ENCODE measurements at places on chromosomes 13 and 19.

DNA sequence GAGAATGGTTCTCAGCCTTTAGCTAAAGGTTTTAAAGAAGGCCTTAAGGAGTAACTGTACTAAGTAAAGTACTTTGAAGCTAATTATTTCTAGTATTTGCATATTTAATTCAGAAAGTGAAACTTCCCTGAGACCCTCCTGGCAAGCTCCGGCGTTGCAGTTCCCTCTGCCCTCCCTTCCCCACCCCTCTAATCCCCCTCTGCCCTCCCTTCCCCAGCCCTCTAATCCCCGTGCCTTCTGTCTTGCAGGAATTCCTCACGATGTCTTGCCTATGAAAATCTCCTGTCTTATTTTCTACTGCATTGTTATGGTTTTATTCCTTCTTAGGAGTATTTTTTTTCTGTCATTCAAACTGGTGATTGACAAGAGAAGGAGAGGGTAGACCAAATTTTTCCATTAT, 236.9 kb downstream of the COL4A1 start:
- DNase-seq = no peak

DNA sequence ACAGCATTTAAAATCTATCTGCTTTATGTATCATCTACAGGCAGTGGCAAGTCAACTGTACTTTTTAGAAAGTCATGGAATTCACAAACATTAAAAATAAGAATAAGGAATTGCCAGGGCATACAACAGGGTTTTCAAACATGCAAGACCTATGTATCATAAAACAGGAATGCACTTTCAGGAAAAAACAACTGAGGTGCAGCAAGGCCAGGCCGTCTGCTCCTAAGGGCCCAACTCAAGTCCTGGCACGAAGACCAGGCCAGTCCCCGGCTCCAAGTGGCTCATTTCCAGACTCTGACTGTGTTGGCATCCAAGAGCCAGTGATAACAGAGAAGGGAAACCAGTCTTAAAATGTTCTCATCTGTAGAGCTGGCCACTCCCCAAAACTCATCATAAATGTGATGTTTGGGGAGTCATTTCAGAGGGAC, 7.1 kb downstream of the RFX2 start:
- DNase-seq = no peak

DNA sequence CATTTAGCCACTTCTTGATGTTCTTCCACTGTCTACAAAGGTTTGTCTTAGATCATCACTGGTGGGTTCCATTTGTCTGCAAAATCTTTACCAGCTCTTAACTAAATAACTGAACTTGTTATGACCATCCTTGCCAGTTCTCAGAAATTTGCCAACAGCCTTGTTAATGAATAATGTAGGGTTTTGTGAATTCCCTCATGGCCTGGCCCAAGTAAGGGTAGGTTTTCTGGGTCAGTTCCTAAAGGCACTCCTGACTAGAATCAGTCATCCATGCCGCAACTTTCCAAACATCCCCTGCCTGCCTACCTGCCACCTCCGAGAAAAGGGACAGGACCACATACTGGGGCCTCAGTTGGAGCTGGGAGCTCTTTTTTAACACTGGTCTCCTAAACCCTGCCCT, 4.0 kb downstream of the COL4A1 start:
- no peak for DNase-seq

- DNase-seq = no peak
Observed at GRCh38 chr13:52931131-52931530, 82.7 kb upstream of the PCDH8 start.

GRCh38 chr13:65063753-65064152, 2166.4 kb downstream of the PCDH9 start:
- DNase-seq = no peak

DNA sequence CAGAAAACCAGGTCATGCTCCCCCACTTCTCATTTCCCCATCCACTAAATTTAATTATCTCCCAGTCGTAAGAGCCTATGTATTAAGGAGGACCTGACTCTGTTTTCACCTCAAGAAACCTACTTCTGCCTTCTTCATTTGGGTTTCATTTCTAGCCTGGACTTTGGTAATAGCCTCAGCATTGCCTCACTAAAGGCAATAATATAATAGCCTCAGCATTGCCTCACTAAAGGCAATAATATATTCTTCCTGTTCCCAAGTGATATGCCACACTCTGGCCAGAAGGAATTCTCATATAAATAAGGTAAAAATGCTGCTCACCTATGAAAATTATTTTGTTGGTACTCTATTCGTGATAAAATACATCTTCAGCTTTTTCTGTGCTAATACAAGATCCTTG, 993.9 kb downstream of the EFNB2 start:
- DNase-seq = no peak

DNA sequence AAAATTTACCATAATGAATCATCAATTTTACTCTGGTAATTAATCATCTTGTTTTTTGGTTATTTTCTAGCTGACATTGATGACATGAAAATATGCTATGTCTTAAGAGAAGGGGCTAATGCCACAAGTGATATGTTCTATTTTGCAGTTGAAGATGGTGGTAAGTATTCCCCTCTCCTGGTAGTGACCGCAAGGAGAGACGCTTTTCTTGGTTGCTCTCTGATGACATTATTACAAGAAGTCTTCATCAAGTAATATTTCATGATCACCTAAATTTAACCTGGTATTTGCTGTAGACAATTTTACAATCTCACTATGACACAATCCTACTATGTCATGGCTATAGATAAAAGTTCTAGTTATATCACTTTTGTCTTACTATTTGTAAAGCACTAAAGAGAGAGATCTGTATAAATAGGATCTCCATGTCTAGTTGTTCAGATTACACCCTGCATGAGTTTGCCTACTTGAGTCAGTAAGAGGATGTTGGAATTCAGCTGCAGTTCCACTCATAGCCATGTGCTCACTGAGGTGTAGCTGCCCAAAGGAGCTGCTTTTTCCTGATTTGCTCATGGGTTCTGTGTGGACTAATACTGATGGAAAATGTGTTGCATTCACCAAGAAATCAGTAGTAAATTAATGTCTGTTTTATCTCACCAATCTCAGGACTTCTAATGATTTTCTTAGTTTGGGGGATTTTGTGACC, 10.9 kb downstream of the FREM2 start:
- no peak for DNase-seq

DNA sequence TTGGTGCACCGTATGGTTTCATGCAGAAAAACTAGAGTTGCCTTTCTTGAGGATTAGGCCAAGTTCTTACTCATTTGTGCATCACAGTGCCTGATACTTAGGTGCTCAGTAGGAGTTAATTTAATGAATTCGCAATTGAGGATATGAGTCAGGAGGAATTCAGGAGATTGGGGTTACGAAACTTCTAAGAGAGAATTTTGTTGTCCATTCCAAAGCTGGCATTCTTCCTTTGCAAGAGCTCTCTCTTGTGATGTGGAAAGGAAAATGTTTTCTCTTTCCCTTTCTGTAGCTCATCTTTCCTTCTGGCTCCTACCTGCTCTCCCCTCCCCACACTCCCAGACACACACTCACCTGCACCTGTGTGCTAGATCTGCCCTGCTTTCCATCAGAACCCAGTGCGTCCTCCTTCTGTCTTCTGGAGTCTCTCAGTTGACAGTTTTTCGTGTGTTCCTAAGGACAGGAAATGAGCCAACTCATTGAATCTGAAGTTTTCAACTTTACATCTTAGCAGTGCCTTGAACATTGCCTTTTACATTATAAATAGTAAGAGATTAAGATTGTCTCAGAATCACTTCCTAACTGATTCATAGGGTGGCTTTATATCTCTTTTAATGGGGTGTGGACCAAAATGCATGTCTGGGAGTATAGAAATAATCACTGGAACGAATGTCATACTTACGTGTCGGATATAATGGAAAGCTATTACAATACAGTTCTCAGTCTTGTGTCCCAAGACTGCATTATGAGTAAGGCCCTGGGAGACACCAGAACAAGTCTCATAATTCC, 19.7 kb upstream of the ERCC5 start:
- DNase-seq = no peak

DNA sequence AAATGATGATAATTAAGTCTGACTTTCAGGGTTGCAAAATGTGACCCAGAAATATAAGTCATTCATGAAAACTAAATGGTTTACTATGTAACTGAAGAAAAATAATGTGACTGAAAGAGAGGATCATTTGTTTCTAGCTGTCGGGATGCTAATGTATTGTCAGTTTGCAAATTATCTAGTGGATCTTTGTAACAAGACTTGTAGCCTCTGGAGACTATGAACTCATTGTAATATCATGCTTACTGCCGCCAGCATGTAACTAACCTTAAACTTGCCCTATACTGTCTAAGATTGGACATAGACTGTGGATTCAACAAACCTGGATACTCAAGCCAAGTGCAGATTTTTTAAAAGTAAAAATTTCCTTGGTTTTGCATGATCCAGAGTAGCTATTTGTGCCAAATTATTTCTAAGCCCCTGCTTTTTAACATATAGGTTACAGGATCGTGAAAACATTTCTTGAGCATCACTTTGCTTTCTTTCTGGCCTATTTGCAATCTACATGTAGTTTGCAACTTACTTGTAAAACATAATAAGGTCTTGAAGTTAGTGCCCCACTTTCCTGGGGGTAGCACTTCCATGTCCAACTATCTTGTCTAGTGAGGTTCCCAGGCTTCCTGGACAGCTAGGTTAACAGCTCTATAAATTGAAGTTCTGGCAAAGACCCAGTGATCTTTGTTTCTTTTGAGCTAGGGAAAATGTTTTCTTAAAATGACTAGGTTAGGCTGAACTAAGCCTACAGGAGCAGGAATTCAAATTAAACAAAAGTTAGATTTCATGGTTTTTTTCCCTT, 3.3 kb upstream of the POSTN start:
- DNase-seq = no peak

- DNase-seq = no peak
Observed at GRCh38 chr13:90591927-90592268, 755.6 kb upstream of the MIR17HG start.

DNA sequence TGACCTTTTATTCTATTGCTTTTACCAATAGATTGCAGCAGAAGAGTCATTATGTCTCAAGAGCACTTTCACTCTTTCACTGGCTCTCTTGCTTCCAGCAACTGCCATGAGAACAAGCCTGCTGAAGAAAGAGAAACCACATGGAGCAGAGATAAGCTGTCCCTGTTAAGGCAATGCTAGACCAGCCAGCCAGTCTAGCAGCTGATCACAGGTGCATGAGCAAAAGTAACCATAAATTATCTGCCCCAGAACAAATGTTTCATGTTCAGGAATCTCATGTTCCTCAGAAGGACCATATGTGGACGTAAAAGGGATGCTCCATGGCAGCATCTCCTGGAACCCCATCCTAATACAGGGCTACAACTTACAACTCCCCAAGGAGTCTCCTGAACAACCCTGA, 20.4 kb upstream of the DCLK1 start:
- no peak for DNase-seq

- DNase-seq = peak; percentile 57
Observed at GRCh38 chr19:46753420-46754155, 7.3 kb upstream of the STRN4 start.

DNA sequence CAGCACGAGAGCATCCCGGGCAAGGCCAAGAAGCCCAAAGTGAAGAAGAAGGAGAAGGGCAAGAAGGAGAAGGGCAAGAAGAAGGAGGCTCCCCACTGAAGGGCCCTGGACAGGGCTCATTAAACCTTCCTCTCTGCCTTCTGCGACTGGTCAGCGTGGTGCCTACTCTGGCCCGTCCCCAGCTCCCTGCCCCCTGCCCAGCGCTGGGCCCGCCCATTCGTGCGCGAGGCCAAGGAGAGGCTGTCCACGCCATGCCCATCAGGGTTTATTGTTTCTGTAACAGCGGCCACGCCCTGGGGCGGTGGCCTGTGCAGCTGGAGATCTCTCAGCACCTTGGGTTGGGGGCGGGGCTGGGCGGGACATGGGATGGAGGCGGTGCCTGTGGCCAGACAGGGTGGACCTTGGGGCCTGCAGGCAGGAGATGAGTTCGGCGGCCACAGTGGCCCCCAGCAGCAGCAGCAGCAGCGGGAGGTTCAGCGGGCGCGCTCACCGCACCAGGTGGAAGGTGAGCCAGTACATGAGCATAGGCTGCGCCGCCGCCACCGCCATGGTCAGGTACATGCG, 897 bp downstream of the C19orf33 start:
- no peak for DNase-seq

- DNase-seq = peak; percentile 26
Observed at GRCh38 chr13:49113526-49114286, 106.4 kb upstream of the MLNR start.

DNA sequence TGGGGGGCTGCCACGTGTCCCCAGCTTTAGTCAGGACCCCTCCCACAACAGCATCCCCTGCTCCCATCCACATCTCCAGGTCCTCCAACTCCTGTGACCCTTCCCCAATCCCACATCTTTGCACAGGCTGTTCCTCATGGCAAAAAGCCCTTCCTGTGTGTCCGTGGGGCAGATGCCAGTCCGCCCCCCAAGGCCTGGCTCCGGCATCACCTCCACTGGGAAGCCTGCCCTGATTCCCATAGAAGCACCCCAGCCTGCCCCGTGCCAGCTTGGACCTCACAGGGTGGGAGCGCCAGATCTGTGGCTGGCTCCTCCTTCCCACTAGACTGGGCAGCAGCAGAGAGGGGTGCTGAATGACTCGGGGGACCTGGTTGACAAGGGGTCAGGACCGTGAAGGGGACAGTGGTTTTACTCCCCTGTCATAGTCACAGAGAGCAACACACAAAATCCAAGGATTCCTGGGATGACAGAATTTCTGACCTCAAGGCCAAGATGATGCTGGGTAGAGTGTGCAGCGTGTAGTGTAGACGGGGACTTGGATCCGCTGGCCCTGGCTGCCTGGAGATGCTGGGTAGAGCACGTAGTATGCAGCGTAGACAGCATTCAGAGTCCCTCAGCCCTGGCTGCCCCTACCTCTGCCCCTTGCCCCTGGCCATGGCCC, 13.3 kb downstream of the KLF2 start:
- DNase-seq = no peak

DNA sequence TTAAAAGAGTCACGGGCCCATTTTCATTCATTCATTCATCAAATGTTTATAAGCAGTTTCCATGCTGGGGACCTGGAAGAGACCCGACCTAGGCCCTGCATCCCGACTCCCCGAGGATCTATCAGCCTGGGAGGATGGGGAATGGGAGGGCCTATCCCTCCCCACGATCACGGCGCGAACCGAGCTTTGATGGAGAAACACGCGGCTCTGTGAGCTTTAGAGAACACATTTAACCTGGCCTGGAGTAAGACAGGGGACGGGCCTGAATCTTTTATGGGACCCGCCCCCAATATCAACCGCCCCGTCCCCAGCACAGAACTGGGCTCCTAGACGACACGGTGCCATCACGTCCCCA, 875 bp upstream of the EVI5L start:
- DNase-seq = no peak

- peak; percentile 82 for DNase-seq
Observed at GRCh38 chr19:16587833-16588823, 15.9 kb upstream of the SLC35E1 start.

DNA sequence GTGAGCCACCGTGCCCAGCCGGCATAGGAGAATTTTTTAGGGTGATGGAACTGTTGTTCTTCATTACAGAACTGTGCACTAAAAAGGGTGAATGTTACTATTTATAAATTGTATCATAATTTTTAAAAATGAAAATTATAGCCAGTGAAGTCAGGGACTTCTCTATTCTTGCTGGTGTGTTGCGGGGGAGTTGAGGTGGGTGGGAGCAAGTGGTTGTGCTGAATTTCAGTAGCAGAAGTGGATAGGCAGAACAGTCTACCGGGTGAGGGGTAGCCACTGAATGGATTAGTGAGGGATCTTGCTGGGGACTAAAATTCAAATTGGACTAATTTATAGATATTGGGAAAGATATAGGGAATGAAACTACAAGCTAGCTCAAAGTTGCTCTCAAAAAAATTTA, 74.0 kb downstream of the CAB39L start:
- DNase-seq = no peak
